Hindlimb muscle (tissue), 1 donor: ENCODE measurements at places on chromosomes 2 and 18.

- no peak for DNase-seq
Observed at GRCh38 chr2:203070701-203071100, 56.0 kb downstream of the NBEAL1 start.

GRCh38 chr2:195026261-195026660 lies 630.8 kb upstream of the SLC39A10 start:
- DNase-seq = no peak

- no peak for DNase-seq
Observed at GRCh38 chr2:138329591-138329990, 172.0 kb upstream of the SPOPL start.

GRCh38 chr2:230230087-230230486 lies 4.6 kb downstream of the SP140 start:
- no peak for DNase-seq
